ENCODE measurements at places on chromosomes 16 and 17.

DNA sequence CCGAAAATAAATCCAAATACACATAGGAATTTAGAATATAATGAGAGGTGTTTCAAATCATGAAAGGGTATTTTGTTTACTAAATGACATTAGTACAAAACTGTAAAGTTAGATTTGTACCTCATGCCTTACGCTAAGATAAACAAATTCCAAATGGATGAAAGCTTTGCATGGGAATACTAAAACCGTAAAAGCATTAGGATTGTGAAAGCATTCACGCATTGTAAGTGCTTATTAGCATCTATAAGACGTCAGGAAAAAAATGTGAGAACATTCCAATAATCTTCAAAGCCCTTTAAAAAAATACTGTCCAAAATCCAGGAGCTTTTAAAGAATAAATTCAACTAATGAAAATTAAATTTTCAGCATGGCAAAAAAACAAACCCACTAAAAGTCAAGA is 24.8 kb upstream of the ALOX15 start:
- no peak for DNase-seq

GRCh38 chr16:12573730-12574383 is 229.8 kb downstream of the CPPED1 start:
- DNase-seq, result peak; percentile 81

DNA sequence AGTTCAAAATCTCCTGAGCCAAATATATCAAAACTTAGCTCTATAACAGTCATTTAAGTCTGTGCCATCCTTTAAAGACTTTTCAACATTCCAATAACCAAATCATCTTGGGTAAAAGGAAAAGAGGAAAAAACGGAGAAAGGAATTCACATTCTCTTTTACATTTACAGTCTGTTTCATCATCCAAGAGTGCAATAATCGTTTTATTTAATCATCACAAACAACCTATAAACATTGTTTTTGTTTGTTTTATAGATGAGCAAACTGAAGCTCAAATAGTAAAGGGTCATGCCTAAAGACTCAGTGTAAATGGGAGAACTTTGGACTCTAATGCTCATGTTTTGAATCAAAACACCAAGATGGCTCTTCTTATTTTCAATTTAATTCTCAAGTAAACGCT is 252.3 kb downstream of the TOX3 start:
- no peak for DNase-seq

- peak; percentile 7 for DNase-seq
Measured at GRCh38 chr17:52156576-52157570, 1.6 kb downstream of the CA10 start.

GRCh38 chr17:3004150-3004801 is 59.1 kb downstream of the OR1D5 start:
- DNase-seq, result peak; percentile 24

DNA sequence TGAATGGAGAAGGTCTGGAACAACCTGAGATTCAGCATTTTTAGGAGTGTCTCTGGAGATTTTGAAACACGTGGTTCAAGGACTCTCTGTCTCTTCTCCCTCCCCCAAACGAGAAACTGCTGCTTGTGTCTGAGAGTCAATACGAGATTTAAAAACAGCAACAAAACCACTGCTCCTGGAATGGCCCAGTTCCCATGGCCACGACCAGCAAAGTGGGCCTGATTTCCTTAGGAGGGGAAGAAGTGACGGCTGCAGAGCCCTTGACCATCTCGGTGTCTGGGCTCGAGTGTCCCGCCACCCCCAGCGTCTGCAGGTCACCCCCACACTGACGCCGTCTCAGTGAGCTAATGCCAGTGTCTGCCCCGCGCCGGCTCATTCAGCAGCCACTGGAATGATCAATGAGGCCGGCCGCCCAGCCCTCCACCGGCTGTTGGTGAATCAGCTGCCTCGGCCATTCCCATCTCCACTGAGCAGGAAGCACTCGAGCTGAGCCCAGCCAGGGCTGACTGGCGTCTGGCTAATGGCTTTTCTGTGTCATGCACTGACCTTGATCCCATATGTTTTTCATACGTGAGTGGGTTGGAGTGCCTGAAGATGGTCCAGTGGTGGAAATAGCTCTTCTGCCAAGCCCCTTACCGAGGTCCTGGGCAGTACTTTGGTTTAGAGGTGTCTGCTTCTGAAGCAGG is 151.8 kb downstream of the PITPNC1 start:
- DNase-seq, result no peak
